ENCODE measurements at places on chromosomes 4 and X. TPM values are rescaled to one million over a fixed set of nuclear protein-coding genes. Genes with fewer than 3 reads are reported as not detected.

- DNase-seq, result peak; percentile 83
Measured at GRCh38 chrX:38805432-38806389, 4.5 kb downstream of the MID1IP1 start.

DNA sequence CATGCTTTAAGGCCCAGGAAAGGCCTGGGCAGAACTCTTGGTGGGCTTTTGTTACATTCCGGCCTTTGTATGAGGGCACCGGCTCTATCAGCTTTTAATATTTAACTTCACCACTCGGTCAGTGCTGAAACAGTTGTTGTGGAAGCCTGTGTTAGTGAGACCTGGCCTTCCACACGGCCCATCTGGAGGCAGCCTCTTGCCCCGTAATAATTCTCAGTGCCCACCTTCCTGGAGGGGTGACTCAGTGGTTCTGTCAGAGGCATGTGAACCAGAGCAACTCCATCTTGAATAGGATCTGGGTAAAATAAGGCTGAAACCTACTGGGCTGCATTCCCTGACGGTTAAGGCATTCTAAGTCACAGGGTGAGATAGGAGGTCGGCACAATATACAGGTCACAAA, 162.0 kb upstream of the STS start:
- no peak for DNase-seq

DNA sequence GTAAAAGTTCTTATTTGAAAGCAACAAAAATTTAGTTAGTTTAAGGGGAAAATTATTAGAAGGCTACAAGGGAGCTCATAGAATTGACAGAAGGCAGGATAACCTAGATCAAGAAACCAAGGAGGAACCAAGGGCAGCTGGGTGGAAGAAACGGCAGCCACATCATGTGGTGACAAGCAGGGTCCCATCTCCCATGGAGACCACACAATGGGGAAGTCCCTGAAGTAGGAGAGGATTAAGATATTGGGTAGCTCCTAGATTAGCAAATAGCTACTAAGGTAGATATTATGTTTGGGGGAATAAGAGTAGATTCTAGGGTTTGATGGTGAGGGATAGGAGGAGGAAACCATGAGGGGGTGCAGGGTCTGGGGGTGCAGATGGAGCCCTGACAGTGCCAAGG, 48.0 kb upstream of the TMEM154 start:
- DNase-seq, result no peak

- DNase-seq, result no peak
Measured at GRCh38 chr4:174222266-174222872, 61.1 kb downstream of the FBXO8 start.

GRCh38 chr4:5710961-5711478, at the start of gene EVC:
TSS of gene EVC (plus strand) at chr4:5711201. CDS start at chr4:5711381, 180 bp downstream.
- DNase-seq, result peak; percentile 91

DNA sequence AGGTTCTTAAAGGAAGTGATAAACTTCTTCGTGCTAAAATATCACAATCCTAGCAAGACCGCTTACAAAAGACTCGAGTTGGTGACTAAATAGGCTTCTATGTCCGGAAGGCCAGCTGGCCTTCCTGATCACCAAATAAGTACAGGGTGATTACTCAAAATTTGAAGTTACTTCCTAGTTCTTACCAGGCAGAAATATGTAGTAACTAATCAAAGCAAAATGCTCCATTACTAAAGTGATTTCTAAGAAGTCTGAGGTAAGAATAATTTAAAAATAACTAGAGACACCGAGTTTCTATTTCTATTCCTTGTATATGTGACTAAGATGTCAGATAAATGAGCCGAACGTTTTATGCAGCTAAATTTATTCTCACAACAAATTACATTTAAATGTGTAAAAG, 62.2 kb downstream of the NSUN7 start:
- no peak for DNase-seq

GRCh38 chr4:121243485-121243884, 79.4 kb upstream of the TNIP3 start:
- DNase-seq, result no peak

DNA sequence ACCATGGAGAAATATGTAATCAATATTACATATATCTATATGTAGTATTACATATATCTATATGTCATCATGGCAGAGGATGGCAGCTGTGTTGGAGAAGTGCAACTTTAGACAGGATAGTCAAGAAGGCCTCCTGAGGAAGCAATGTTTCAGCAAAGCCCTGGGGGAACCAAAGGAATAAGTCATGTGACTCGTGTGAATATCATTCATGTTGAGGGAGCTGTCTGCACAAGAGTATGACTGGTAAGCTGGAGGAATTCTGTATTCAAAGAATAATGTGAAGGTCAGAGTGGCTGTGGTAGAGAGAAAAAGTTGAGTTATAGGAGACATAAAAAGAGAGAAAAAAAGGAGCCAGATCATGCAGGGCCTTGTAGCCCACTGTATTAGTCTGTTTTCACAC, 92.9 kb upstream of the EDNRA start:
- DNase-seq, result no peak

DNA sequence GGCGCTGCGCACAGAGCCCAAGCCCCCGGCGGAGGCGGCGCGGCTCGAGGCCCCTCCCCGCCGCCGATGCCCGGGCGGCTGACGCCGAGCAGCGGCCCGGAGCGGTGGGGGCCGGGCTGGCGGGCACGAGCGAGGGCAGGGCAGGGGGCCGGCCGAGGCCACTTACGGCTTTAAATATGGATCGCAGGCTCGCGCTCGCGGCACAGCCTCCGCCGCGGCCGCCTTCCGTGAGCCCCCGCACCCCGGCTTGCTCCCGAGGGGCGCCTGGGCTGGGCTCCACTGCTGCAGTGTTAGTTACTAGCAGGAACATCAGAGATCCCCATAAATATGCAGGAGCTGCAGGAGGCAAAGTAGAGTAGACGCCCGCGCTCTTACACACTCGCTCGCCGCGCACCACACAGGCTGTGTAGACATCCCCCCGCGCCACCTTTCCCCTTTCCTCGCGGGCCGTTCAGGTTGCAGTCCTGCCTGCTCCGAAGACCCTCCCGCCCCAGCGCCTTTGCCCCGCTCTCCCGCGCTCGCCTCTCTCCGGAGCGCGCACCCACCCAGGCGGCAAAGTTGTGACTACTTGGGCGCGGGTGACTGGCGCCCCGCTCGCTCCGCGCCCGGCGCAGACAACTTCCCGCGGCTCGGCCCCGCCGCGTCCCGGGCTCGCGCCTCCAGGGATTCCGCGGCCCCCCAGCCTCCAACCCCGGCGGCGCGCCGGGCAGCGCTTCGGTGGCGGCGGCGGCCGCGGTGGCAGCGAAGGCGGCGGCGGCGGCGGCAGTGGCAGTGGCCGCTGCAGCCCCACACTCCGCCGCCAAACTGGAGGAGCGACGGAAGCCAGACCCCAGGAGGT, 152.0 kb upstream of the SLC4A4 start:
- DNase-seq, result peak; percentile 73

- no peak for DNase-seq
Measured at GRCh38 chrX:130418740-130419139, 17.0 kb downstream of the RBMX2 start.

DNA sequence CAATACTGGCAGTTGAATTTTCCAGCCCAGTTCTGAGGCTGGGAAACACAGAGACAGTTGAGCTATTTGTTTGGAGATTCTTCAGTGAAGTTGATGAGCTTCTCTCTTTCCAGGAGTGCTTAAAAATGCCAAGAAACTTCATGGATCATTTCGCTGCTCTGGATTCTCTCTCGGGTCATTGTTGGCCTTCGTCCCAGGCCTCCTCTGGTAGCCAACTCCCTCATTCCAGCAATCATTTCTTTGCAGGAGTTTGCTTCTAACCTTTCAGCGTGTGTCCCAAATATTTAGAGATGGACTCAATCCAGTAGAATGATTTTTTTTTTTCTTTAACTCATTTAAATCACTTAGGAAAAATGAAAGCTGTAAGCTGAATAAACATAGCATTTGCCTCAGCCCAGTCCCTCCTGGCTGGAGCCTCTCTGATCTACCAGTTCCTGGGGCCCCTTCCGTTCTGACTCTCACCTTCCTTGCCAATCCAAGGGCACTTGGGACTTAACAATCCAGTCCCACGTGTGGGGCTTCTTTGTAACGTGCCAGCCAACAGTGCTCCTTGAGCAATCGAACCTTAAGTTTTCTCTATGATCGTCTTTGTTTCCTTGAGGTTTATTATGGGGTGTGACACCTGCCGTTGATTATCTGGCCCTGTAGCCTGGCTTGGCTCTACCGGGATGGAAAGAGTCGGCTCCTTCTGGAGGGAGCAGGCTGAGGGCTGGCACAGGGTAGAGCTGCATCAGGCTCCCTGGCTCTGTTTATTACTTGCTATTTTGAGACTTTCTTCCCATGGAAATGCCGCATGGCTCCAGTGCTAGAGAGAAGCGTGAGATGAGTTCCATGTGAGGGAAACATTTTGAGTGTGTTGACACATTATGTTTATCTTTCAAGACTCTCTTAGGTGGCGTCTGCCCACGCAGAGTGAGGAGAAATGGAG, 80.4 kb upstream of the GPC4 start:
- DNase-seq, result peak; percentile 71

DNA sequence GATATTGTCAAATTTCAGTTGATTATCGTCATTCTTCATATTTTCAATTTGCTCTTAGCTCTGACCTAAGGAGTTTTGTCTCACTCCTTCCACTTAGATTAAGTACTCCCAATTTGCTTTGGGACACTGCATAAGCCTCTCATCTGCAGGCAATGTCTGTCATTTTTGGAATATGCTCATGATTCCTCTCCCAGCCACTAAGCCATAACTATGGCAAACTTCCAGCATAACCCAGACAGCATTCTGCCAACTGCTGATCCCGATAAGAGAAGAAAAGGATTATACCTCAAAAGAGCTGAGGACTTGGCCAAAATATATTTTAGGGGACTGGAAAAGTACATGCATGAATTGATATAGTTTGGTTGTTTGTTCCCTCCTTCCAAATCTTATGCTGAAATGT, 444.4 kb downstream of the GABRG1 start:
- no peak for DNase-seq

- no peak for DNase-seq
Measured at GRCh38 chr4:158161551-158162354, 11.1 kb downstream of the GASK1B start.

DNA sequence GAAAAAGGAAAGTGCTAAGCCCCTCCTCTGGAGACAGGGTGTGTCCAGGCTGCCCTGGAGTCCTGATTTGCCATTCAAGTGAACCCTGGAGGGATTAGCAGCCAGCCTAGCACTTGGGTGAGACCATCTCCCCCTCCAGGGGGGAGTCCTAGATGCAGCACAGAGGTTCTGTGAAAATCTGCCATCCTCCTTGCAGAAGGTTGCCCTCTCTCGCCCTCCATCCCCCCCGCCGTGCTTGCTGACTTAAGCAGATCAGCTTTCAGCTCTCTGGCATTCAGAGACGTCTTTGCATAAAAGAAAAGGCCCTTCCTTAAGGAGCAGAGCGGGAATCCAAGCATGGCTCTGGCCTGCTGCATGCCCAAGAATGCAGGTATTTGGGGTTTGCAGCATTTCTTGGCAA, 102.1 kb upstream of the SCML1 start:
- no peak for DNase-seq

DNA sequence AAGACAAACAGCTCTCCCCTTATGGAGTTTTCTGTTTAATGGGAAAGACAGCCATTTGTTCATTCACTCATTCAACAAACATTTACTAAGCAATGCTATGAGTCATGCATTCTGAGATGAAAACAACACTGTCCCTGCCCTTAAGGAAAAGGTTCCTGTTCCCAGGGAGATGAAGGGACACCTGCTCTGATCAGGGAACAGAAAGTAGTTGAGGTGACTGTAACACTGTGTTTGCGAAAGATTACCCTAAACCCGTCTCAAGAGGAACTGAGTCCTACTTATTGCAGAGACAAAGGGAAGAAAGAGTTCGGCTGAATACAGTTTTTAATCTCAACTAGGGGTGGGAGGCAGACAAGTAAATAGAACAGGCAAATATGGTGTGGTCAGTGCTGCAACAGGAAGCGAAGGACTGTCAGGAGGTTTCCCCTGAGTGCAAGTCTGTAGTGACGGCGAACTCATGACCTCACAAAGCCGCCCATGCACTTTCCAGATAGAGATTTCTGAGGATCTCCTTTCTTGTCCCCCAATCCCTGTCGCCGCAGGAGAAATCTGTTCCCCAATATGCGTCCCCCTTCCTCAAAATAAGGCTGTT, 712 bp downstream of the STX18 start:
- DNase-seq, result no peak

DNA sequence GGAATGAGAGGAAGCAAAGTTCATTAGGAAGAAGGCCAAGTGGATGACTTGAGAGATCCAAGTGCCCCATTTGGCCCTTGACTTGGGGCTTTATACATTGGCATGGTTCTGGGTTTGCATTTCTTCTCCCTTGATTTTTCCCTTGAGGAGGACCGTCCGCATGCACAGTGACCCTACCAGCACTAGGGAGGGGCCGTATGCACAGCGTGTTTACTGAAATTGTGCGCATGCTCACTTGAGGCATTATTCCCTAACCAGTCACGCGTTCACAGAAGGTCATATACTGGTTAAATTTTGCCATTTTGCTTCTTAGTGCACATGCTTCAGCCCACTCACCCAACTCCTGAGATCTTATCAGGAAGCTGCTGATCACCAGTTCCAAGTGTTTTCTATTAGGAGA, 35.1 kb downstream of the PAGE2 start:
- no peak for DNase-seq

DNA sequence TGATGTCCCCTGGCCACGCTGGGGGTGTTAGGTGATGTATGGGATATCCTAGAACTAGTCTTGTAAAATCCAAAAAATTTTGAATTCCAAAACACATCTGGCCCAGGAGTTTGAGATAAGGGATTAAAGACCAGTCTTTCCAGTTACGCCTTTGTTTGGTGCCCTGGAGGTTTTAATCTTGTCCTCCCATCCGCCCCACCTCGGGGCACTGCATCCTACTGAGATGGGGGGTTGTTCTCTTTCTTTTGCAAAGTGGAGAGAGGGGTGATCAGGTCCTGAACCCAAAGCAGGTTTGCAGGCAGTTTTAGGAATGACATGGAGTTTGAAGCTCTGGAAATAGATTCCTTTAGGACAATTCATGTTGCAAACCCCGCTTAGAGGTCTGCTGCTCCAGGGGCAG, 1.8 kb downstream of the SUV39H1 start:
- DNase-seq, result no peak

DNA sequence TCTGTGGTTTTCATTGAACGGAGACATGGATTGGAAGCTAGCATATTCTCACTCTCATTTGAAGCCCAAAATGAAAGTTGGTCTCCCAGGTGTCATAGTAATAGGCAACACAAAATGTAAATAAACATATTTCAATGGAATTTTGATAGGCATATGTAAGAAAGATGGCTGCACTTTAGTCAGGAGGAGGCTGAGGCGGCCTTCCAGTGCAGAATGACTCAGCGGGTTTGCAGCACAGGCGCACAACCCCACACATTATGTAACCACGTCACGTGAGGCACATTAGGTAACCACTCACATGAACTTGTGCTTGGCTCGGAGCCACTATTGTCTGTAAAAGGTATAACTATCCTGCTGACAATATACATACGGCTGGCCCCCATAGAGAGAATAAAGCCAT, 381.7 kb downstream of the GPAT3 start:
- DNase-seq, result no peak

Gene MAGEA11
- not detected for total RNA-seq

Gene ANXA10
- total RNA-seq, result not detected

Gene ADRA2C
- 6.2 TPM for total RNA-seq

Gene CXCL11
- total RNA-seq, result not detected

Gene FAM90A26
- not detected for total RNA-seq

Gene RHOXF2B
- not detected for total RNA-seq
